ENCODE measurements at places on chromosomes 5 and 9.
A peak's percentile ranks its signal among the peaks of the same experiment; 100 is the strongest.

- no peak for DNase-seq
Observed at GRCh38 chr5:36105819-36106218, 39.1 kb upstream of the UGT3A2 start.

DNA sequence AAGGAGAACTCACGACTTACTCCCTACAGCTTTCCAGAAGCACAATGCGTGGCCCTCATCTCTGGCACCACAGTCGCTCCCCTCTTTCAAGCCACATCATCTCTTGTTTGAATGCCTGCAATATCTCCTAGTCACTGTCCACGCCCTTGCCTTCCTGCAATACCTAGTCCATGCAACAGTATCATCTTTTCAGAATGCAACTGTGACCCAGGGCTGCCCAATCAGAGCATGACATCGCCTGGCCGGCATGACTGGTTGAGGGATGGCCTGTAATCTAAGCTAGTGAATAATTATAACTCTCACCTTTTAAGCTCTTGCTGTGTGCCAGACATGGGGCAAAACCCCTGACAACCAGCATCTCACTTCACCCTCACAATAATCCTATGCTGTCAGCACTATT, 52.5 kb upstream of the CPEB4 start:
- no peak for DNase-seq

DNA sequence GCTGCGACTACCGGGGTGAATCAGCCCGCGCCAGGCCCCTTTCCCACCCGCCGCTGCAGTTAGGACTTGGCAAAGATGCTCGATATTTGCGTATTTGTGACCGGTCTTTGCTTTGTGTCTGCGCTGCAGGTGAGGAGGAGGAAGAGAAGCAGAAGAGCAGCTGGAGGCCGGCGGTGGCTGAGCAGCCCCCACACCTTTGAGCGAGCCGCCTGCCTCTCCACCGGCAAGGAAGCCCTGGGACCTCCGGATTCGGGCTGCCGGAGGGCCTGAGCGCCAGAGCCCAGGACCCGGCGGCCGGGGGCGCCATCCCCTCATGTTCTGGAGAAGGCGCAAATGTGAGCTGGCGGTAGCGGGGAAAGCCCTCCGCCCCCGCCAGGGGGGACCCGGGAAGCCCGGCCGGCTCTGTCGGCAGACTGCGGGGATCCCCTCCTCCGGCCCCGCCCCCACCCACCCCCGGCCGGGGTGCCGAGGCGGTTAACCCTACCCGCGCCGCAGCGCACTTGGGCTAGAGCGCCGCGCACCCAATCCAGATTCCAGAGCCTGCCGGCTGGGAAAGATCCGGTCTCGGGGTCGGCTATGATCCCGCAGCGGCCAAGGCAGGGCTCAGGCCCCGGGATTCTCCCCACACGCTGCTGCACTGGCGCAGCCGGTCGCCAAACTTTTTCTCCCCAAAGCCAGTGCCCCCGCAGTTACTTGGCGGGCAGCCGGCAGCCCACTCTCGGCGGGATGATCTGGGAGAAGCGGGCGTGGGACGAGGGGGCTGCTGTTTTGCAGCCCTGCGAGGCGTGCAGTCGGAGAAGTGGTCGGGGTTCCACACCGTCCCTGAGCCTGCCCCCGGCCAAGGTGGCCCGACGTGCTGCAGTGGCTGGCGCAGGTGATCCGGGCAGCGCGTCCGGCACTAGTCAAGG, 800 bp upstream of the KCNN2 start:
- DNase-seq = no peak

DNA sequence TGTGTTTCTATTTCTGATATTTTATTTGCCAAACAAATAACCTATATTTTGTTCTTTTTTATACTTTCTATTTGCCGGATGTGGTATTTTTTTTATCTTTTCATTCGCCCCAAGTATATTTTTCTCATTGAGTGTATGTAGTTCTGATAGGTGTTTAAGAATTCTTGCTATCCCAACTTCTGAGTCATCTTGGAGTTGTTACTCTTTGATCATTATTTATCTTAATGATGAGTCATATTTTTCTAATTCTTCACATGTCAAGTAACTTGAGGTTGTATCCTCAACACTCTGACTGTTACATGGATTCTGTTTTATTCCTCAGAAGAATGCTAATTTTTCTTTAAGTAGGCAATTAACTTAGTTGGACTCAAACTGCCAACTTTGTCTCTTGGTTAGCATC, 498.1 kb downstream of the TLE1 start:
- no peak for DNase-seq

GRCh38 chr5:154410786-154411185, 35.0 kb upstream of the SAP30L start:
- DNase-seq = no peak

- no peak for DNase-seq
Observed at GRCh38 chr9:108158236-108158995, 668.8 kb upstream of the KLF4 start.

DNA sequence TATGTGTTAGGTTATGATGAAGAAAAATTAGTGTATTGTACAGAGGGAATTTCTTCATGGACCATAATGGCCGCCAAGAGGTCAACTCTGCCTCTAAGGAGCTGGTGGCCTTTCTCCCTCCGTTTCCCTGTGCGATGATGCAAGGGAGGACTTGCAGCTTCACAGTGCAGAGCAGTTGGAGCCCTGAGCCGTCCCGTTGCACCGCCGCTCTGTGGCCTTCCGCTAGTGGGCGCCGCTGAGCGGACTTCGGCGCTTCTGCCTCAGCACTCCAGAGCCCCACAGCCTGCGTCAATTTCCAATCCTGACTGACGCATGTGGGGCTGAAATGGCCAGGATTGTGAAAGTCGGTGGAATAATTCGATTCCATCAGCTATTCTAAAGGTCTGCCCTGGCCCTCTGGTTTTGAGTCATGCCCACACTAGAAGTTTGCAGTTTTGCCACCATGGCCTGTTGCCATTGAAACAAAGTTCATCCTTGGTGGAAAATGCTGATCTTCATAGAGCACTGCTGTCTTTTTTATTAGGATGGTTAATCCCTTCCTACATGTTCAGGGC, 22.7 kb upstream of the LECT2 start:
- DNase-seq = peak; percentile 49

GRCh38 chr5:67197536-67197935, 937 bp upstream of the CD180 start:
- no peak for DNase-seq
